Foreskin fibroblast (primary cell): ENCODE measurements at places on chromosomes 5 and 9.

GRCh38 chr9:128428644-128429512 lies 8.2 kb downstream of the CERCAM start:
- DNase-seq: no peak

GRCh38 chr9:83698976-83699585 lies 8.7 kb downstream of the UBQLN1 start:
- DNase-seq: no peak

DNA sequence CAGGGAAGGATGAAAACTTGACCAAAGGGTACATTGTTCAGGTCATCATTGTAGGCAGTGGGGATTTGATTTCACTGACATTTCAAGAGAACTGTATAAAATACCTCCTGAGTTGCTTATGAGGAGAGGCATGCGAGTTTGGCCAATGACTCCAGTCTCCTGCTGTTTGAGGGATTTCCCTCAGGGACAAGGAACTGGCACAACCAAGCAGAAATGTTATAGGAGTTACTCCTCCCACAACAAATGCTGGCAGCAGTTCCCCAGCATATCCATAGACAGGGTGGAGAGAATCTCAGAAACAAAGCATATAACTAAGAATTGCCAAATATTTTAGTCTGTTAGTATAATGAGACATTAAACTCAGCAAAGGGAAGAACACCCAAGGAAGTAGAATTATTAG lies 47.2 kb upstream of the FBXL7 start:
- no peak for DNase-seq

DNA sequence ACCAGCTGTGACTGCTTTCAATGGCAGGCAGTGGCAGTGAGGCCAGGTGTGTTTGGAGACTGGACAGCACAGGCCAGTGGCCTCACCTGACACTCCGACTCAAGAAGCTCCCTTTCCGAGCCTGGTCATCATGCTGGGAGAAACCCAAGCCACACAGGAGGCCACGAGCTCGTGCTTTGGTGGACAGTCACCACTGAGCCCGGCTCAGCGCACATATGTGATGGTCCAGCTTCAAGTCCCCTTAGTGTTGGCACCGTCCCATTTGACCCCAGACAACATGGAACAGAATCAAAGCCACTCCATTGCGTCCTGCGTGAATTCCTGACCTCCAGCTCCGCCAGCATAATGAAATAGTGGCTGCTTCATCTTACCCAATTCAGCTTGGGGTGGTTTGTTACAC lies 64.0 kb upstream of the PPP1R26 start:
- DNase-seq: no peak

GRCh38 chr9:12921621-12922020 lies 146.8 kb downstream of the LURAP1L start:
- no peak for DNase-seq

- DNase-seq: no peak
Measured at GRCh38 chr9:29203244-29203930, 1630.1 kb upstream of the C9orf72 start.

GRCh38 chr5:139132515-139132914 lies 65.7 kb downstream of the SIL1 start:
- no peak for DNase-seq

DNA sequence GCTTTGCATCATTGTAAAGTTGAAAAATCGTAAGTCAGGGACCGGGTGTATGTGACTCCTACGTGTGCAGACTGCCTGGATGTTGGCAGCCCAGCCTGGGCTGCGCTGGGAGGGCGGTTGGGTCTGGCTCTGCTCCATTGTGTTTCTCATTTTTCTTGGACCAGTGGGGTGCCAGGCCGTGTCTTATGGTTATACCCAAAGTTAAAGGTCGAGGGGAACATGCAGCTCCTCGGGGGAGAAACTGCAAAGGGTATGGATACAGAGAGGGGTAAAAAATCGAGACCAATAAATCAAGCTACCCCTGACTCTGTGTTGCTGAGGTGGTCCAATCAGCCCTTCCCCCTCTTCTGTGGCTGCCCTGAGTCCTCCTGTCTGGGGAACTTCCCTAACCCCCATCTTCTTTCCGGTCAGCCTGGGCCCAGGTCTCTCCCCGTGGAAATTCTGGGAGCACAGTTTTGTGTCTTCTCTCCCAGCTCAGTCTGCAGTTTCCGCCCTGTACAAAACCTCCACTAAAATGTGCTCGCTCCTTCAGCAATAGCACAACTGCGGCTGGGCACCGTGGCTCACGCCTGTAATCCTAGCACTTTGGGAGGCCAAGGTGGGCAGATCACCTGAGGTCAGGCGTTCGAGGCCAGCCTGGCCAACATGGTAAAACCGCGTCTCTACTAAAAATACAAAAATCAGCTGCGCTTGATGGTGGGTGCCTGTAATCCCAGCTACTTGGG lies 34.1 kb upstream of the UNC5A start:
- no peak for DNase-seq

DNA sequence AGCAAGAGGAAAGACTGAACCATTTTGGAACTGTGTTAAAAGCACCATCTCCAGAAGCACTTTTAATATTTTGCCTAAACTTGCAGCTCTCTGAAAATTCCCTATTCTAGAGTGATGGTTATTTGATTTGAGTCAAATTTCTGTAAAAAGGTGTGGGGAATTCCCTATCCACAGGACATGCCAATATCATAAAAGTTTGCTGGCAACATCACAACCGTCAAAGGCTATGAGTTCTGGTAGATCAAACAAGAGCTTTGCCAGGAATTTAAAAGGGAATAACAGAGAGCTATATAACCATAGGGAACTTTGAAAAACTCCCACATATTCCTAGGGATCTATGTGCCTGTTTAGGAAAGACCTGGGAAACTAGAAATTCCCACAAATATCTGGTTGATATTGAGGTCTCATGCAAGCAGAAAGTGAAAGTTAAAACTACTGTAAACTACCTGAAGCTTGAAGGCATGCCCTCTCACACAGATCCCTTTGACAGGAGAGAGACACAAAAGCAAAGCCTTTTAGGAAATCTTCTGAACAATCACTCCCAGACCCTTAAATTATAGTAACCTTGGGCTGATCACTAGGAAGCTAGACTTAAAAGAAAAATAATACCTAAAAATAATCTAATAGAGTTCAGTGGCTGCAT lies 549.9 kb downstream of the ANXA1 start:
- DNase-seq: no peak

- no peak for DNase-seq
Measured at GRCh38 chr5:68699966-68700365, 393.8 kb upstream of the SLC30A5 start.

DNA sequence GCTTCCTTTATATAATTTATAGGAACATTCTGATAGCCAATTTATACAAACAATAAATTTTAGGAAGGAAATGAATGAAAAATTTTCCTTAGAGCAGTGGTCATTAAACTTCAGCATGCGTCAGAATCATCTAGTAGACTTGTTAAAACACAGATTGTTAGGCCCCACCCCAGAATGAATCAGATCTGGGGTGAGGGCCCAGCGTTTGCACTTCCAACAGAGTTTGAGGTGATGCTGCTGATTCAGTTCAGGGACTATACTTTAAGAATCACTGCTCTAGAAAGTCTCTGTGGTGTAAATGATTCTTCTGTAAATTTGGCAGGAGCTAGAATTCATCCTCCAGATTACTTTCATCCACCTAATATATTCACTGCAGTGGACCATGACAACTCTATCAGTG lies 80.4 kb downstream of the SLC12A2 start:
- peak; percentile 59 for DNase-seq

GRCh38 chr9:37037503-37038301 lies 3.6 kb upstream of the PAX5 start:
- peak; percentile 27 for DNase-seq

DNA sequence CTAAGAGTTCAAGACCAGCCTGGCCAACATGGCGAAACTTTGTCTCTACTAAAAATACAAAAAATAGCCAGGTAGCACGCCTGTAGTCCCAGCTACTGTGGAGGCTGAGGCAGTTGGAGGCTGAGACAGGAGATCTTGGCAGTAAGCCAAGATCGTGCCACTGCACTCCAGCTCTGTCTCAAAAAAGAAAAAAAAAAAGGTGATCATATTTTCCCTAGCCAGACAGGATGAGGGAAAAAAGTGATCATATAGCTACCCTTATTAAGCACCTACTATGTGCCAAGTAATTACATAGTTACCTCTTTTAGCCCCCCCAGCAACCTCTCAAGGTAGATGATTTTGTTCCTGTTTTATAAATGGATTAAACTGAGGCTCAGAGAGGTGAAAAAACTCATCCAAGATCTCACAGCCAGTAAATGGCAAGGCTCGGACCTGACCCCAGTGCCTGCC lies 18.1 kb upstream of the RPL26L1 start:
- DNase-seq: peak; percentile 49

DNA sequence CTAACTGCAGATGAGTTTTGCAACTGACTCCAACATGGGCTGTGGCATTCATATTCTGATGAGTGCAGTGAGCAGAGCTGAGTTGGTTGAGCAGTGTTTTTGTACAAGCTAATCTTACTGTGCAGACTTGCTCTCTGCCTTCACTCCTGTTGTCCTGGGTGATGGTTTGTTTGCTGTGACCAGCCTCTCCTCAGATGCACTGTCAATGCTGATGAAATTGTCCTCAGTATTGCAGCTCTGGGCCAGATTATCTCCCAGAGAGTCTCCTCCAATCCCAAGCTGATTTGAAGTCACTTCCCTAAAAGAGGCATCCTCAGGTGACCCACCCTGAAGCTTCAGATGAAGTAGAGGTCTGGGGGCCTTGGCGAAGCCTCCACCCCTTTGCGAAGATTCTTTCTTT lies 581.8 kb downstream of the ACTL7B start:
- DNase-seq: peak; percentile 17

- no peak for DNase-seq
Measured at GRCh38 chr9:123324767-123325183, 31.2 kb upstream of the CRB2 start.

- peak; percentile 25 for DNase-seq
Measured at GRCh38 chr5:42620579-42621216, 135.9 kb upstream of the CCDC152 start.

DNA sequence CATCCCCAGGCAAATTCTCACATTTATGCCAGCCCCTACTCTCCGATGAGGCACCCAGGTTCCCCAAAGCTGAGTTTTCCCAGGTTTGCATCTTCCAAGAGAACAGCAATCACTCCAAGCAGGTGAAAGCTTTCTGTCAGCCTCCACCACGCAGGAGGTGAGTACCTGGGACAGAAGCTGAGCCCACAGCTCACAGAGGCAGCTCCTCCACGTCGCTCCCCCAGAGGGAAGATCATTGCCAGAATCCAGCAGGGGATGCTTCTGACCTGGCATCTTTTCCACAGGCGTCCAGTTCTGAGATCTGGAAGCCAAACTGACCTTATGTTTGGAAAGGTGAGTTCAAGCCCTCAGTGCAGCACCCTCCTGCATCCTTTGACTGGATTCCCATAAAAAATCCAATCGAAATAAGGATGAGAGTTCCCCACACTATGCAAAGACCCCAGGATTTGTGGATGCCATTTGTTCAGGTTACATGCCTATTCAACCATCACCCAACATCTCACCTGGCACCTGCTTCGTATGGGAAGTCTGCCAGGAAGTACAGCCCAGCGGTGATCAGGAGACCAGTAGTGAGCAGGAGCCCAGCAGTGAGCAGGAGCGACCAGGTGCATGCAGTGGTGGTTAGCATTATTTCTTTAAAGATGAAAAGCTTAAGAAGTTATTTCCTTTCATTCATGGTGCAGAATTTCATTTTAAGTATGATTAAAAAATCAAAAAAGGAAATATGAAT lies 47.4 kb upstream of the OLFM1 start:
- DNase-seq: no peak

DNA sequence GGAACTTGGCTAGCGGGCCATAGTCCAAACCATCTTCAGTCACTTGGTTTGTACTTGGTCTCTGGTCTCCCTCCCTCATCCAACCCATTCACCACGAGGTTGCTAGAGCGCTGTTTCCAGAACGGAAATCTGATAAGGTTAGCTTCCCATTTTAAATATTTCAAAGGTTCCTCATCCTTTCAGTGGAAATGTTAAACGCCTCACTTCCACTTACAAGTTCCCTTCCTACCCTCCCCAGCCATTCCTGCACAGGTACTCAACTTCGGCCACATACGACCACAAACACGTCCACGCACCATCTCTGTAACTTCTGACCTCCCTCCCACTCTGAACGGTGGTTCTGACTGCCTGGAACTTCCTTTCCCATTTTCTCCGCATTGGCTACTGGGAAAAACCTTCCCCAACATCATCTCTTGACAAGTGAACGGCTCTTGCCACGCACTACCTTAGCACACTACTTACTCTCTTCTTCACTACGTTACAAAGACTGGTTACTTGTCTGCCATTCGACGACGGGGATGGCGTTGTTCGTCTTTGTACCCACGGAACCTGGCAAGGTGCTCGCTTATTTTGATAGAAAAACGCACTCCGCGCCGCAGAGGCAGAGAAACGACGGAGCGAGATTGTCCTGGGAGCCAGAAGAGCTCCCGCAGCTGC lies 629 bp downstream of the CCNH start:
- DNase-seq: no peak

- DNase-seq: peak; percentile 99
Measured at GRCh38 chr5:153629027-153629895, 138.8 kb downstream of the GRIA1 start.

DNA sequence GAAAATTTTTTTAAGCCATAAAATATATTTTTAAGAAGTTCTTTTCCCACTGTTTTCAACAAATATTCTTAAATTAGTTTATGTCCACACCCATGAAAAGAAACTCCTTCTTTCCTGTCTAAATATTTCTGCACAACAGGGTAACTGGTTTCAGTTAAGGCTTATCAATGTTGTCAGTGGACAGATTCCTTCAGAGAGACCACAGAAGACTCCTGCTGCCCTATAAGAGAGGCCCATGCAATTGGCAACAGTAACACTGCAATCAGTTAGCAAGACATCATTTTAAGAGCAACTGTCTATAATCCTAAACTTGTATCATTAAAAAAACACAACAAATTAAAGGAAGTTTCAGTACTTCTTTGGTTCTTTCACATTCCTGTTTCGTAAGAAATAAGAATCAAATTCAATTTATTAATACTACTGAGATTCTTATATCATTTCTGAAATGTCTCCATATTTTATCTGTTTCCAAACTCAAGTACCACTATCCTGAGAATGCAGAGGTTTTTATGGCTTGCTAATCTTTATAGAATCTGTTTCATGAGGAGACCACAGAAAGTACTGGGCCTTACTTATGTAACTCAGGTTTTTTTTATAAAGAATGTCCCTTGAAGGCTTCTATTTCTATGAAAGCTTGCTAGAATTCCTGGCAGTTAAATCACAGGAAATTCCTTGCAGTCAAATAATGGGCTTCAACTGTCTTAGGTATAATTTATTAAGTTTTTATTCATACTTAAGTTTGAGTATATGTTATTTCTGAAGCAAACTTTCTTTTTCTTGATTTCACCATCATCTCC lies 240.2 kb downstream of the RFX3 start:
- DNase-seq: no peak

DNA sequence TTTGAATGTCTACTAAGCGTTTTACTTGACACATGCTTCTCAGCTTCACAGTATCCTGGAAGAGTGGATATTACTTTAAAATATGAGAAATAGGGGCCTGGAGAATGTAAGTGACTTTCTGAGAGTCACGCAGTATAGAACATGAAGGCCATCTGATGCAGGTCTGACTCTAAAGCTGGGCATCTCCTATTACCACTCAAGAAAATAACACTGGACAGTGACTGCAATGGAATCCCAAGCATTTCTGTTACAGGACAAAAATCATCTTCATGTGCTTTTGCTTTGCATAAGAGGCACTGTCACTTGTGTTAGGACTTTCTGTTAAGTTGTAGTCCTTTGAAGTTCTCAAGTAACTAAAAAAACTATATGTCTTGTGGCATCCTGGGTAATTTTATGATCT lies 335.5 kb downstream of the FBXL7 start:
- peak; percentile 60 for DNase-seq
